A549 treated with AZD2906 at 1 μM for 4 hours (cell line): ENCODE measurements at places on chromosomes 4 and X. TPM values are rescaled to one million over a fixed set of nuclear protein-coding genes. Genes with fewer than 3 reads are reported as not detected.

L1CAM gene
- total RNA-seq, result 18.4 to 20.7 TPM (median 20.2 TPM) in 5 replicates

TCEAL5 gene
- total RNA-seq, result not detected in 5 replicates

GYPB gene
- not detected in 5 replicates for total RNA-seq

CXXC4 gene
- 0.02 to 0.05 TPM (median 0.03 TPM) in 5 replicates for total RNA-seq

MAGEA11 gene
- not detected in 5 replicates for total RNA-seq

TMSB15B gene
- total RNA-seq, result 5.0 to 7.5 TPM (median 5.9 TPM) in 5 replicates

SLIT2 gene
- 0.02 to 0.03 TPM (median 0.03 TPM) in 3 of 5 replicates, not detected in the others for total RNA-seq

RENBP gene
- 0.09 to 0.20 TPM (median 0.10 TPM) in 5 replicates for total RNA-seq

PDE5A gene
- 0.29 to 0.62 TPM (median 0.30 TPM) in 5 replicates for total RNA-seq

MXRA5 gene
- not detected in 5 replicates for total RNA-seq

CENPVL2 gene
- total RNA-seq, result not detected in 5 replicates

SAGE1 gene
- total RNA-seq, result 0.02 to 0.03 TPM (median 0.03 TPM) in 4 of 5 replicates, not detected in the other

VCX gene
- 0.10 TPM in 1 of 5 replicates, not detected in the others for total RNA-seq

NDST4 gene
- total RNA-seq, result not detected in 5 replicates

SLC49A3 gene
- total RNA-seq, result 0.13 to 0.31 TPM (median 0.18 TPM) in 5 replicates

SPANXA1 gene
- 0.17 to 0.24 TPM in 2 of 5 replicates, not detected in the others for total RNA-seq

PNMA6A gene
- total RNA-seq, result 4.0 to 5.4 TPM (median 5.0 TPM) in 5 replicates

RAP1GDS1 gene
- 19.4 to 28.8 TPM (median 22.5 TPM) in 5 replicates for total RNA-seq

DMP1 gene
- total RNA-seq, result 0.05 TPM in 1 of 5 replicates, not detected in the others

RPS6KA6 gene
- 3.9 to 5.8 TPM (median 5.2 TPM) in 5 replicates for total RNA-seq

CXorf49 gene
- not detected in 5 replicates for total RNA-seq

ARHGAP6 gene
- 0.01 to 0.13 TPM (median 0.10 TPM) in 3 of 5 replicates, not detected in the others for total RNA-seq

EPHA5 gene
- 0.16 to 0.42 TPM (median 0.30 TPM) in 5 replicates for total RNA-seq

PF4V1 gene
- not detected in 5 replicates for total RNA-seq

TBC1D8B gene
- 0.94 to 1.3 TPM (median 1.2 TPM) in 5 replicates for total RNA-seq

TDO2 gene
- total RNA-seq, result 0.37 to 0.63 TPM (median 0.55 TPM) in 5 replicates

CT45A3 gene
- total RNA-seq, result 0.15 to 0.29 TPM (median 0.19 TPM) in 4 of 5 replicates, not detected in the other

PPARGC1A gene
- 0.02 to 0.09 TPM (median 0.04 TPM) in 5 replicates for total RNA-seq

FRAS1 gene
- total RNA-seq, result 2.0 to 2.9 TPM (median 2.5 TPM) in 5 replicates

RBM46 gene
- not detected in 5 replicates for total RNA-seq

BGN gene
- 0.03 TPM in 1 of 5 replicates, not detected in the others for total RNA-seq

CD40LG gene
- total RNA-seq, result not detected in 5 replicates

AFF2 gene
- not detected in 5 replicates for total RNA-seq

PDCL2 gene
- total RNA-seq, result not detected in 5 replicates

NWD2 gene
- 0.01 TPM in 1 of 5 replicates, not detected in the others for total RNA-seq

RAI2 gene
- 0.14 to 0.21 TPM (median 0.17 TPM) in 5 replicates for total RNA-seq
